Epithelial cell of proximal tubule (primary cell): ENCODE measurements at places on chromosomes 2 and 18. TPM values are rescaled to one million over a fixed set of nuclear protein-coding genes. Genes with fewer than 3 reads are reported as not detected.

DNA sequence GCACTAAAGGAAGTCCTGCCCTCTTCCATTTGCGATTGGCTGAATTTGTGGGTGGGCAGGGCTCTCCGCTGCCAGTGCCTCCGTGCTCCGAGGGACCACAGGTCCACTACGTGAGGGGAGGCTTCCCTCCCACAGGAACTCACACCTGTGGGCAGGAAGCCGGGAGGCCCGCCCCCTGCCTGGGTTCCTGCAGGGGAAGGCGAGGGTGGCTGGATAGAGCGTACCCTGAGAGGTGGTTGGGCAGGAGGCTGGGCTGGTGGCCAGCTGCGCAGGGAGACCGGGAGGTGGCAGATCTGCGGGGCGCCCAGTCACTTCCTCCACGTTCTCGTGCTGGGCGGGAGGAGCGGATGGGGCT is 47.0 kb upstream of the PTH2R start:
- no peak for DNase-seq

GRCh38 chr2:72204786-72205503 is 57.3 kb upstream of the CYP26B1 start:
- DNase-seq = no peak

DNA sequence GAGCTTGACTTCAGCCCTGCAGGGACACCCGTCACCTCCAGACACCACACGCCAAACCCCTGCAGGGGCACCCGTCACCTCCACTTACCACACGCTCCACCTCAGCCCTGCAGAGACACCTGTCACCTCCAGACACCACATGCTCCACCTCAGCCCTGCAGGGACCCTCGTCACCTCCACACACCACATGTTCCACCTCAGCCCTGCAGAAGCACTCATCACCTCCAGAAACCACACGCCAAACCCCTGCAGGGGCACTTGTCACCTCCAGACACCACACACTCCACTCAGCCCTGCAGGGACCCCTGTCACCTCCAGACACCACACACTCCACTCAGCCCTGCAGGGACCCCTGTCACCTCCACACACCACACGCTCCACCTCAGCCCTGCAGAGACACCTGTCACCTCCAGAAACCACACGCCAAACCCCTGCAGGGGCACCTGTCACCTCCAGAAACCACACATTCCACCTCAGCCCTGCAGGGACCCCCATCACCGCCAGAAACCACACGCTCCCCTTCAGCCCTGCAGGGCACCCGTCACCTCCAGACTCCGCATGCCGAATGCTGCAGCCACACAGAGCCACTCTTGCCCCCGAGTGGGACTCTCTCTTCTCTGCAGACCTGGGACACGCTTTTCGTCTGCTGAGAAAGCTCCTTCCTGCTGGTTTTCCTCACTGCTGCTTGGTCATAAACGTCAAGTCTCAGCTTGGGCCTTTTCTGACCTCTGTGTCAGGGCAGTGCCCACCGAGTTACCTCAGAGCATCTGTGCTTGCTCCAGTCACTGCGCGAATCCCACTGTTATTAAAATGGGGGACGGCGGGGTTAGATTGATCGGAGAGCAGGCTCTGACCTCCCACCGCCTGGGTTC is 77.5 kb upstream of the SALL3 start:
- no peak for DNase-seq

ZNF385B gene
- total RNA-seq = under 0.01 and 0.69 TPM in 2 replicates

GRCh38 chr2:15560140-15560987 is 770 bp downstream of the NBAS start:
- no peak for DNase-seq

DNA sequence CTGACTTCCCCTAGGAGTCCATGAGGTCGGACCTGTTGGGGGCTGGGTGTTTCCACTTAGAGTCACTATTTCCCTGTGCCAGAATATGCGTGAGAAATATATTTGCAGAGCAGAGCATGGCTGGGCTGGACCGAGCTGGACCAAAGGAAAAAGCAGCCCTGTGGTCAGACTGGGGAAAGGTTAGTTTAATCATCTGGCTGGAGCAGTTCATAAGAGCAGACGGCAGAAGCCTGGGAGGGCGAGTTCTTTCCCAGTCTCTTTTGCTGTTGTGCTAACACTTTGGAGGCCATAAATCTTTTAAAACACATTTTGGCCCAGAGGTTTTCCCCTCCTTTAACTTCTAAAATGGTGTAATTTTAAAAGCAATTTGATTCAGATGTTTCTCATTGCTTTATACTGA is 66.5 kb downstream of the GLI2 start:
- DNase-seq = no peak

GRCh38 chr2:163132850-163133249 is 294.3 kb upstream of the KCNH7 start:
- DNase-seq = no peak

DNA sequence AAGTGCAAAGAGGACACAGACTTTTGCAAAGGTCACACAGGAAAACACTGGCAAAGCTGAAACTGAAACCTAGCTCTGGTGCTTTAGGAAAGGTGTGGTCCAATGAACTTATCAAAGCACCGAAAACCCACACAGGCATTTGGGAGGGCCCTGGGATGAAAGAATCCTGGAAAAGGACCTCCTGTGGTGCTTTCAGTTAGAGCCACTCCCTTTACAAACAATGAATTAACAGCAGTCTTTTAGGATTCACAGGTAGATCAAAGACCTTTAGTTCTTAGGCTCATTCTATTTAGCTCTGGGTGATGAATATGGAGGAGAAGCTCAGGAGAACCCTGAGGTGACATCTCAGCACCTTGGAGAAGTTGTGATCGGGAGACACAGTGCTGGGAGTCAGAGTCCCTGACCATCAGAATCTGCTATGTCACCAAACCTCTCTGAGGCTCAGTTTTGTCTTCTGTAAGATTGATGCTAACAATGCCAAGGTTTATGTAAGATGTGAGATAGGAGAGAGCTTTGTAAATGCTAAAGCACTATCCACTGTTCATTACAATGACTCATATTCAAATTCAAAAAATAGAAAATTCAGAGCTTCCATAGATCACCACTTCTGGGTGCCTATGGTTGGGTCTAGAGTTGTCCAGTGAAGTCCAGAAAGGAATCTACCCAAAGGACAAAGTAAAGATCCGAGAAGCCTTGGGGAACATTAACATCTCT is 39.3 kb downstream of the VSNL1 start:
- DNase-seq = no peak

DNA sequence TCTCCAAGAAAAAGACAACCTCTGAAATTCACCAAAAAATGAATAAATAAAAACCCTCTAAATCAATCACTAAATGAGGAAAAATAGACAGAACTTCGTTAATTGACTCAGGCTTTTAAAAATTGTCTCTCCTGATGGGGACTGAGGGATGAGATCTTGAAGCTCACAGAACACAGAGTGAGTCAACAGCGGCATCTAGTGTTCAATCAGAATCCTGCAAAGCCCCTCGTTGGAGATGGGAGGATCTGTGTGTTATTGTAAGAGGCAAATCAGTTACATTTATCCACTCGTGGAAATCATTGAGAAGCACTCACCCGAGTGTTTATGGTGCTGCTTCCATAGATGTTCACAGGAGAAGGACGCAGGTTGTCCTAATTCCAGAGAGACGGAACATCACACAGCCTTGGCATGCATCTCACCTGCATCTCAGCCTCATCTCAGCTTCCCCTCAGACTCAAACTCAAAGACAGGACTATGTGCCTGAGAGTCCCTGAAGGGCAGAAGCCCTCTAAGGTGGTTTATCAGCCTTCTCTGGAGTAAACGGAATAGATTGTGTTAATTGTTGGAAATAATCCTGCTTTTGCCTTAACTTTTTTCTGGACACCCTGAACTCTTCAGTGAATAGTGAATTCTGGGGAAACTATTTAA is 82.0 kb downstream of the MREG start:
- peak; percentile 16 for DNase-seq

LYG1 gene
- 0.12 and 0.22 TPM in 2 replicates for total RNA-seq

DNA sequence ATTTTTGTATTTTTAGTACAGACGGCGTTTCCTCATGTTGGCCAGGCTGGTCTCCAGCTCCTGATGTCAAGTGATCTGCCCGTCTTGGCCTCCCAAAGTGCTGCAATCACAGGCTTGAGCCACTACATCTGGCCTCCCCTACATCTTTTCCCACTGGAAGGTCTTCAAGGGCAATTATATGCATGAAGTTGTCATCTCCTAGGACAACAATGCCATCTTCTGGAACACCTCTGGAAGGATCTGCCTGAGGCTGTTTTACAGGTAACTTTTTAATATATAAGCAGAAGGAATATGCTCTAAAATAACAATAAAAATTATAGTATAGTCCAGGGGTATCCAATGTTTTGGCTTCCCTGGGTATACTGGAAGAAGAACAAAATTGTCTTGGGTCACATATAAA is 321.4 kb downstream of the AFF3 start:
- no peak for DNase-seq

- DNase-seq = no peak
Measured at GRCh38 chr2:97997784-97998392, 2.1 kb upstream of the TMEM131 start.

DOK6 gene
- 0.06 and 0.07 TPM in 2 replicates for total RNA-seq

HOXD8 gene
- total RNA-seq = 18.0 and 26.5 TPM in 2 replicates

DNA sequence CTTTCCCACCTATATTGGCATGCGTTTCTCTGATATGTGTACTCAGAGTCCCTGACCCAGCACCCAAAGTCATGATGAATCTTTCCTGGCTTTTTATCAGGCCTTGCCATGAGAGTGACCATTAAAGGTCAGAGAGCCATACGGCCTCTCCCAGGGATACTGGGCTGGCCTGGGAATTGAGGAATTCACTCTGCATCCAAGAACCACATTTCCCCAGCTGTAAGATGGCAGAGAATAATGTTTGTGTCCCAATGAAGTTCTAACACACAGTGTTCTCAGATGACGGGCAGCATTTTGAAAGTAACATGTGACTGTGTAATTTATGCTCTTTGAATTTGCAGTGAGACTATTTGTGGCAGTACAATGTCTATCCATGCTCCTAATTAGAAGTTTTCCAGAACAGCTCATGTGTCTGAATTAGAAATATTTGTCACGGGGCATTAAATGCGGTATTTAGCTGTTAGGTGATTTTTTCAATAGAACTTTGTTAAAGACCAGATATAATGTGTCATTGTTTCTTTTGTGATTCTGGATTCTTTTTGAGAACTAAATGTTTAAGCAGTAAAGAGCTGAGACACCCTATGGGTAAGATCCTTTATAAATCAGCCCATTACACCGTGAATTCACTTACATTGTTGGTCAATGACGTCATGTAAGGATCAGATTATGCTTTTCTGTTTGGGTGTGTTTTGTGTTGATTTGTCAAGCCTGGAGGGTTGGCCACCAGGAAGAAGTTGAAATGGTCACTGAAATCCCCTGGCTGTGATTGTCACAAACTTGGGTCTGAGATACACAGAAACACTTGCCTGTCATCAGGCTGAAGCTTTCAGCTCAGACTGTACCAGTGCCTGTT is 7.3 kb upstream of the SLC3A1 start:
- DNase-seq = peak; percentile 63

- no peak for DNase-seq
Measured at GRCh38 chr2:239303711-239304532, 96.9 kb downstream of the HDAC4 start.

DNA sequence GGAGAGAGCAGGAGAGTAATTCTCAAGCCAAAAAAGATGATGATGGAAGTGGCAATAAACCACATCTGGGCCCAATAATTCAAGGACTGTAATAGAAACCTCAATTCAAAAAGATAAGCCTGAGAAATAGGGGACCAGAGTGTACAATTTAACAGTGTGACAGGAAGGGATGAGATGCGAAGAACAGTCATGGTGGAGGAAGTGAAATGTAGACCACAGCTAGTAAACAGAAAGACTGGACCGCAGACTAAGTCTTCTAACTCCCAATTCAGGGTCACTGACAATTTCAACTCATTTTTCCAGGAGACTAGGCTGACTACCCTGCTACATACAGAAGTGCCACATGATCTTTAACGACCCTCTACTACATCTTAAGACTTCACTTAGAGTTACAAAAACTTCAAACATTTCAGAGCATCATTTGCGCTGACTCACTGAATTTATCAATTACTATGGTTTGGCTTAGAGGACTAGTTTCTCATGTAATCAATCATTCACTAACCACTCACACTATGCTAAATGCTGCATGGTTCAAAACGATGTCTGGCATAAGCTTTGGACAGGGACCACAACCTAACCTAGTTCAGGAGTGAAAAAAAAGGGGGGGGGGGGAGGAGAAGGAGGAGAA is 9.0 kb downstream of the CUL3 start:
- DNase-seq = no peak
